AML-193 (cell line): ENCODE measurements at places on chromosomes 13 and 19.
A peak's percentile ranks its signal among the peaks of the same experiment; 100 is the strongest.

GRCh38 chr19:43664018-43664417 is 6.0 kb downstream of the PLAUR start:
- DNase-seq, result peak; percentile 24

- DNase-seq, result no peak
These were observed 257.8 kb downstream of the FOXO1 start for GRCh38 chr13:40408602-40409001.

GRCh38 chr13:25168790-25169189 is 3.3 kb downstream of the AMER2 start:
- no peak for DNase-seq

DNA sequence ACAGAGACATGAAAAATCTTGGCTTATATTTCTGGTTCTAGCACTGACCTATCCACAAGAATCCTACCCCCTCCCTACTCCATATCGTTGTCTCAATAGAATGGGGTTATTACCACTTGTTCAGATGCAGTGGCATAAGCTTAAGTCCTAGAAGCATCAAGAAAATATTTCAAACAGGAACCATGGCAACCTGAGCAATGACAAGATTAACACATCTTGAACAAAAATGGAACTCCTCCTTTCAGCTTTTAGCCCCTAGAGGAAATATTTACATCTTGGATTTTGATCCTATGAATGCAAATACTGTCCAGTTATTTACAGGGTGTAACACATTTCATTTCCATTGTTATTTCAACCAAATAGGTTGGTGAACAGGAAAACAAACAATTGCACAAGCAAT is 46.1 kb upstream of the TSC22D1 start:
- no peak for DNase-seq

GRCh38 chr13:37383046-37383445 is 215.5 kb downstream of the POSTN start:
- no peak for DNase-seq

- no peak for DNase-seq
These were observed 27.1 kb upstream of the SLC7A9 start for GRCh38 chr19:32896516-32897214.

DNA sequence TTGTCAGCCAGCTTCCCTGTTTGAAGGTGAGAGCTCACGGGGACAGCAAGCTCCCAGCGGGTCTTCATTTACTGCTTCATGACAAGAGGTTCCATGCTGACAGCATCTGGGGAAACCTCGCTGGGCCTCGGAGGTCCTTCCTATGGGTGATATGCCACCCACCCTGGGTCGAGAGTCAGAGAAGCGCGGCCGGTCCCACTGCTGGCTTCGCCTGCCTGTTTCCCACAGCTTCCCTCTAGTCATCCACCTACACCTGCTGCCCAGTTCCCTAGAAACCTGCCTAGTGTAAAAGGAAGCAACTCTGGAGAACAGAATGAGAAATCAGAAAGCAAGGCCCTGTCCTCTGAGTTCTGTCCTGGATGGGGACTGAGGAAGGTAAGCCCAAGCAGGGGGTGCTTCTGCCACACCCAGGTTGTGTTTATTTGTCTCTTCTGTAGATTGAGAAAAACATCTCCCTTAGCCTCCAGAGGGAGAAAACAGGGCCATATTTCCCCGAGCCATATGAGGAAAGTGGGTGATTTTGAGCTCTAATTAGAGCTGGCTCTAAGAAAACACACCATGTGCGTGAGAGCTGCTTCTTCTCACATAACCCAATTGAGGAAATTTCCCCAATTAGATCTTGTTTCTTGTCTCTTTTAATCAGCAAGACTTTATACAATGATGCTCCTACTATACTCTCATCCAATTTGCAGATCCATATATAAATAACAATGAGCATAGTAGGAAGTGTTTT is 504.3 kb downstream of the IRS2 start:
- no peak for DNase-seq

DNA sequence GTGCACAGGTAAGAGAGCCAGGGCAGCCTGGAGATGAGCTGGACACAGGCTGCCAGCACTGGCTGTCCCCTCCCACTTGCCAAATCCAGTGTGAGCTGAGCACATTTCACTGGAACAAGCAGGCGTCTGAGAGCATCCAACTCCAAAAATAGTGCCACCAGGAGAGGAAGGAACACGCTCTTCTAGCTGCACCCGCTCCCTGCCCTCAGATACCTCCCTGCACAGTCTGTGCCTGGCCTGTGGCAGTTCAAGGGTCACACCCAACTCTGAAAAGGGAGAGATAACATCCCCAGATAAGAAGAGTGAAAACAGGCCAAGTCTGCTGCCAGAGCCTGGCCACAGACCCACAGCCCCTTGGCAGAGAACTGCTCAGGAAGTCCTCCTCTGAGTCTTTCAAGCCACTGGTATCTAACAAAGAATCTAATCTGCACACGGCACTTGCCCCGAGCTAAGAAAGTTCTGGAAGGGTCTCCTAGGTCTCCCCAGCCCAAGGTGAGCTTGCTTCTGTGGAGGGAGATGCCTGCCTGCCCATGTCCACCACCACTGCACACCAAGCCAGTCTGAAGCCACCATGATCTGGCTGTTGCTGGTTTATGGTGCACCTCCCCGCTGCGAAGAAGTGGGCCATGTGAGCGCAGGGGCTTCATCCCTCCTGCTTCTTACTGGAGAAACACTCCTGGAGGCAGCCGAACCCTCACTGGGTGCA is 14.7 kb downstream of the ELL start:
- DNase-seq, result no peak

DNA sequence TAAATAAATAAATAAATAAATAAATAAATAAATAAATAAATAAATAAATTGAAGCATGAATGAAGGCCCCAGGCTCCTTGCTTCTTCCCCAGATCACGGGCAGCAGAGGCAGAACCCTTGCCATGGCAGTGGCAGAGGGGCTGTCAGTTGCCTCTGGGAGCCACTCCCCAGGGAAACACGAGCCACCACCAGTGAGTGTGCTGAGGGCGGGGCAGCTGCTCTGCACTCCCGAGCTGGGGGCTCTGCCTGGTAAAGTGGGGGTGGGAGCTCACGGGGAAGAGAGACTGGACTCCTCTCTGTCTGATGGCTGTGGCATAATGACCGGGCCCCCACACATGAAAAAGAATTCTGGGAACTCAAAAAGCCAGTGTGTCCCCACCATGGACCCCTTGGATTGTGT is 7.8 kb downstream of the FCAR start:
- no peak for DNase-seq

GRCh38 chr13:71213252-71213821 is 653.7 kb downstream of the DACH1 start:
- no peak for DNase-seq

GRCh38 chr13:109146393-109146792 is 517.0 kb downstream of the MYO16 start:
- no peak for DNase-seq
